ENCODE measurements at places on chromosomes 4 and X.

DNA sequence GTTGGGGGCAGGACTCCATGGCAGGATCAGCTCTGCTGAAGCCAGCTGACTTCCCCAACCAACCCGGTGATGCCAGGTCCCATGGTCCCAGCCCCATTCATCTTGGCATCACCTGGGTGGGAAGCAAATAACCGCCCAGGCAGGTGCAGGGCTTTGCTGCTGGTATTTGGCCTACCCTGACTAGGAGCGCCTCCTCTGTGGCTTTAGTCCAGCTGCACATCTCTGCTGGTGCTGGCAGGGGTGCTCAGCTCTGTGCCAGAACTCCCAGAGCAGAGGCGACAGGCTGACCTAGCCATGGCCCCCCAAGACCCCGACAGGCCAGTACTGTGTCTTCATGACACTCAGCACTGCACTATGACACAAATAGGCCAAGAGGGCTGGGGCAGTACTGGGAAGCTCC, 64.4 kb downstream of the STARD8 start:
- no peak for DNase-seq

- DNase-seq, result no peak
Observed at GRCh38 chrX:100413229-100413628, 3.2 kb upstream of the PCDH19 start.

DNA sequence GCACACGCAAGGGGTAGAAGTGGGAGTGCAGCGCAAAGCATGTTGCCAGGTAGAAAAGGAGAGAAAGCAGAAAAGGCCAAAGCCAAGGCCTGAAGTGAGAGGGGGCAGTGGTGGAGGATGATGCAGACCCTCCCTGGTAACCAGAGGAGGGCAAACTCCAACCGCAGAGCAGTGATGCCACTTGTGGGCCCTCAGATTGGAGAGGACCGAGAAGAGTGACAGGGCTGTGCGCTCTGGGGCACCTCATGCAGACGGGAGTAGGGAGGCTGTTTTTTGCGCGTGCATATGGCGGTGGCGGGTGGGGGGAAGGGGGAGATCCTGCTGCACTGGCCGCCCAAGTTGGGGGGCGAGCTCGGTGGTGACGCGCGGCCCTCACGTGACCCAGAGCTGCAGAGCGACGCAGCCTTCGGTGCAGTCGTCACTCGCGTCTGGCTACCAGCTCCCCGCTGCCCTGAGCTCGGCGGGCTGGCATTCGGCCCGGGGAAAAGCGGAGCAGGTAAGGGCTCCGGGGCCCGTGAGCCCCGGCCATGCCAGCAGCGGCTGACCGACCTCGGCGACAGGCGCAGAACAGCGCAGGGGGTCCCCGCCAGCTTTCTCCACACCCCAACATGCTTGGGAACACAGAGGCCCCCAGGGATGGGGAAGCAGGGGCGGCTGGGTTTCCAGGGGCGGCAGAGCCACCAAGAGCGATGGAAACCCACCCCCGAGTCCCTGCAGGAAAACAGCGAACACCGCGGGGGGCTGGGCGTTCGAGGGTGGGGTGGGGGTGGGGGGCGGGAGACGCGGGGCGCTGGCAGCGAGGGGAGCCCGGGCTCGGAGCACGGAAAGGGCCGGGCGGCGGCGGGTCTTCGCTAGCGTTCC, at the start of gene BEX3:
BEX3 (plus strand) TSS at position 421 of the 861 bp plus-strand sequence. CDS start 984 bp downstream, outside the sequence.
- DNase-seq, result peak; percentile 6

- DNase-seq, result no peak
Observed at GRCh38 chrX:84192006-84192405, 4.0 kb upstream of the RPS6KA6 start.

- no peak for DNase-seq
Observed at GRCh38 chr4:37825968-37826294, 555 bp upstream of the PGM2 start.

GRCh38 chrX:139936259-139936658, 3.4 kb upstream of the ATP11C start:
- no peak for DNase-seq

DNA sequence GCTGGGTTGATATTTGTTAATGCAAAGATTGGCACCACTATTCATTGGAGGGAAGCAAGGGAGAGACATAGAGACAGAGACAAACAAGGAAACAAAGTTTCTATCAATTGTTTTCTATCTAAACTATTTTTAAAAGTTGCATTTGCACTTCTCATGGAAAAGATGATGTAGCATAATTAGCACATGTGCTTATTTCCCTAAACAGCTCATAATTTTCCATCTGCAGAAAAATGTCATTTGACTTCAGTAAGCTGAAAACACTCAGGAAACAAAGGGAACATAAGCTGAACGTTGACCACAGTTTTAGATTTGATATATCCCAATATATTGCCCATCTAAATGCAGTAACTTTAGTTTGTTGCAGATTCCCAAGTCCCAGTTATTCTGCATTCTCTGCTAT, 18.5 kb upstream of the SPP1 start:
- DNase-seq, result no peak

- no peak for DNase-seq
Observed at GRCh38 chr4:172105918-172106317, 292.7 kb downstream of the GALNTL6 start.

GRCh38 chr4:92014067-92014466, 289.7 kb upstream of the GRID2 start:
- no peak for DNase-seq
